ENCODE measurements at places on chromosomes 2 and 18. TPM values are rescaled to one million over a fixed set of nuclear protein-coding genes. Genes with fewer than 3 reads are reported as not detected.
A peak's percentile ranks its signal among the peaks of the same experiment; 100 is the strongest.

DNA sequence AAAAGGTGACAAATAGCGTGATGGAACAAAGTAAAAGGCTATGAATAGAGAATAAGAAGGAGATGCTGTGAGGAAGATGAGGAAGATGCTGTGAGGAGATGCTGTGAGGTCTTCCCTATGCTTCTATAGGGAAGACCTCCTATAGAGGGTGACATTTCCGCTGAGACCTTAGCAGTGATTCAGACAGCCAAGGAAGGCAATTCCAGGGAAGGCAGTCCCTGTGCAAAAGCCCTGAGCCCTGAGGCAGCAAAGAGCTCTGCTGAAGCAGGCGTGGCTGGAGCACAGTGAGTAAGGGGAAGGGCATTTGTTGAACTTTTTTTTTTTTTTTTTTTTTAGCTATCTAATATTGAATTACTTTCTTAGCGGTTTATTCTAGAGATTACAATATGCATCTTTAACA, 142.7 kb upstream of the FOSL2 start:
- no peak for DNase-seq

DNA sequence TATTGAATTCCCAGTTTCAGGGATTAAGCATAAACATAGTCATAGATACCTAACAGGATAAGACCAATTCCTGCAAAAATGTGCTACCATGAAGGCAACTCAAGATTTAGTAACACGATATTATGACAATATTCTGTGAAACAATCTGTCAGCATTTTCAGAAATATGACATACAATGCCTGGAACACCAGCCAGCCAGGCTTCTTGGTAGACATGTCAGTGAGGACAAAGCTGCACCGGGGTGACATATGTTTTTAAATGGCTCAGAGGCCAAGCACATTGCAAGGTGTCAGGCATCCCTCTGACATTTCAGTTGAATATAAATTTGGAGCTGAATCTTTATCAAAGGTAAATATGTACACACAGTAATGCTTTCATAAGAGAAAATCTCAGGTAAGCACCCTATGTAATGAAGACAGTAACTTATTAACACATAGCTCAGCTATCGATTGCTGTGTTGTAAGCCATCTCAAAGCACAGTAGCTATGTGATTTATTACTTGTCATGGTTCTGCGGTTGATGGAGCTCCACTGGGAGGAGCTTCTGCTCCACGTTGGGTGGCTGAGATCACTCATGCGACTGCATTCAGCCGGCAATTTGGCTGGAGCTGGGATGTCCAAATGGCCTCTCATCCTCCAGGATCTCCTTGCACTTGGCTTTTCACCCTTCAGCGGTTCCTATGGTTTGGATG, 31.9 kb upstream of the EML6 start:
- DNase-seq: no peak

The EHD3 gene
- total RNA-seq: 7.0 TPM

GRCh38 chr2:119692954-119693353, 14.0 kb downstream of the TMEM177 start:
- DNase-seq: no peak

- no peak for DNase-seq
Measured at GRCh38 chr2:9212010-9212635, 5.5 kb downstream of the ASAP2 start.

GRCh38 chr2:197369228-197369932, 58.8 kb upstream of the ANKRD44 start:
- DNase-seq: no peak

GRCh38 chr2:6183226-6183625, 491.0 kb downstream of the SOX11 start:
- no peak for DNase-seq

The SERPINB10 gene
- not detected for total RNA-seq

The PRKAG3 gene
- total RNA-seq: 0.49 TPM

The EPC2 gene
- 47.0 TPM for total RNA-seq

DNA sequence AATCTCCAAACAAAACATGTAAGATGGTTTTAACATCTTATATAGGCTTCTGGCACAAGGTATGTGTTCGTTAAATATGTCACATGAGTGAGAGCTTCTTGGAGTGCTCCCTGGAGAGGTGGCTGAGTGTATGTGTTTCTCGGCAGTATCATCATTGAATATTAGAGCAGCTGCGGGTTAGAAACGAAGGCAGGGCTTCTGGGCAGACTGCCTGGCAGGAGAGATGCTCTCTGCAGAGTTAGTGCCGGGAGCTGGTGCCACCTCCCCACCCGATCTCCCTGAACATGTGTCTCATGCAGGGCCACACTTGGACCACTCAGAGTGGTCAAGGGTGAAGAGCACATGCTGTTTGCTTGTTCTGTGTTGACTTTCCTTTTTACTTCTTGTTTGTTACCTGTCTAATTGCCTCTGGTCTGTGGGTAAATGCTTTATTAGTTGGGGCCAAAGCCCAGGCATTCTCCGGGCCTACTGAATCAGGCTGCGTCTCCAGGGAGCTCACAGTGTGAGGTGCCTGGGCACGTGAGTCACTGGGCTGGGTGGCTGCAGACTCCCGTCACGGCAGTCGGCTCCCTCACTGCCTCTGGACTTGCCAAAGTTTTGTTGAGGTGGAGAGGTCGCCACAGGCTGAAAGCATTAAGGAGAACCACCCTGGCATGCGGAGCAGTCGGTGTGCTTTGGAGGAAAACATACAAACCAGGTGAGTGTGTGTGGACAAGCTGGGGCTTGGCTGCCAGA, 246.6 kb downstream of the FHOD3 start:
- no peak for DNase-seq

- no peak for DNase-seq
Measured at GRCh38 chr2:59449274-59449673, 1104.2 kb downstream of the BCL11A start.

The PDE11A gene
- 2.4 TPM for total RNA-seq

DNA sequence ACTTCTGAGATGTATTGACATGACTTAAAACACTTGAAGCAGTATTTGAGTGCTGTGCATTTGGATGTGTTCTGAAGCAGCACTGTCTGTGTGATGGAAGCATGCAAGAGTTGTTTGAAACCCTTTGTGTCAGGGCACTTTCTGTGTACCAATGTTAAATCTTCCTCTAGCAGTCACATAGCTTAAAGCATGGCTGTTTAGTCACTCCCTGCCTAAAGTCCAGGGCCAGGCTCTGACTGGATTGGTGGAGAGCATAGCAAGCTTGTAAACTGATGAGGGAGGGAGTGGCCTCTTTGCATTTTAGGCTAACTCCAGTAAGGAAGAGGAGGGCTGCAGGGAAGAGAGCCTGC, 73.5 kb downstream of the MYO1B start:
- DNase-seq: no peak

The MROH2A gene
- total RNA-seq: not detected

GRCh38 chr18:77108001-77108692, 24.4 kb downstream of the MBP start:
- no peak for DNase-seq

GRCh38 chr2:132559326-132559725, 110.7 kb downstream of the LYPD1 start:
- DNase-seq: no peak

DNA sequence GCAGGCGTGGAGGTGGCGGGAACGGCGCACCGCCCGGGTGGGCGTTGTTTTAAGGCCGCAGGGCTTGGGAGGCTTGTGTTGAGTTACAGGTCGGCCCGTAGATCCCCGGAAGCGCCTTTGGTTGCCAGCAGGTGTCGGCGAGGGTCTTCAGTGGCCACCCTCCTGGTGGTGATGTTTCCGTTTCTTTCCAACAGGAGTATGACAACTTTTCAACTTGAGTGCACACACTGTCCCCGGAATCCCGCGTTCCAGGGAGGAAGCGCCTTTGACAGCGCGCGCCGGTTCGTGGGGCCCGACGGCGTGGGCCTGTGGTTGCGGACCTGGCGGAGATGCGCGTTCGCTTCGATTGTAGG, 1.0 kb upstream of the HDAC4 start:
- no peak for DNase-seq

GRCh38 chr2:174059178-174059883, 94.2 kb upstream of the SP3 start:
- no peak for DNase-seq

DNA sequence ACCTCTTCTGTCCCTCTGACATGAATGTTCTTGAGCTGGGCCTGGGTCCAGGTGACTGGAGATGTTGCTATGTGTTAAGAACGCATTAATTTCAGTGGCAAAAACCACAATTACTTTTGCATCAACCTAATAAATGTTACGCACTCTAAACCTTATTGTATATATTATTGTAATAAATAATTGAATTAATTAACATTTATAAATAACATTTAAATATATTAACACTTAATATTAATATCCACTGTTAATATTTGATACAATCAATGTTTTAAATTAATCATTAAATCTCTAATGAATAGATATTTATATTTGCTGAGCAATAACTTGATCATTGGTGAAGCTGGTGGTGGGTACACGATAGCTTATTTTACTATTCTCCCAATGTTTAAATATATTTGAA, 97.4 kb downstream of the KCNF1 start:
- no peak for DNase-seq

DNA sequence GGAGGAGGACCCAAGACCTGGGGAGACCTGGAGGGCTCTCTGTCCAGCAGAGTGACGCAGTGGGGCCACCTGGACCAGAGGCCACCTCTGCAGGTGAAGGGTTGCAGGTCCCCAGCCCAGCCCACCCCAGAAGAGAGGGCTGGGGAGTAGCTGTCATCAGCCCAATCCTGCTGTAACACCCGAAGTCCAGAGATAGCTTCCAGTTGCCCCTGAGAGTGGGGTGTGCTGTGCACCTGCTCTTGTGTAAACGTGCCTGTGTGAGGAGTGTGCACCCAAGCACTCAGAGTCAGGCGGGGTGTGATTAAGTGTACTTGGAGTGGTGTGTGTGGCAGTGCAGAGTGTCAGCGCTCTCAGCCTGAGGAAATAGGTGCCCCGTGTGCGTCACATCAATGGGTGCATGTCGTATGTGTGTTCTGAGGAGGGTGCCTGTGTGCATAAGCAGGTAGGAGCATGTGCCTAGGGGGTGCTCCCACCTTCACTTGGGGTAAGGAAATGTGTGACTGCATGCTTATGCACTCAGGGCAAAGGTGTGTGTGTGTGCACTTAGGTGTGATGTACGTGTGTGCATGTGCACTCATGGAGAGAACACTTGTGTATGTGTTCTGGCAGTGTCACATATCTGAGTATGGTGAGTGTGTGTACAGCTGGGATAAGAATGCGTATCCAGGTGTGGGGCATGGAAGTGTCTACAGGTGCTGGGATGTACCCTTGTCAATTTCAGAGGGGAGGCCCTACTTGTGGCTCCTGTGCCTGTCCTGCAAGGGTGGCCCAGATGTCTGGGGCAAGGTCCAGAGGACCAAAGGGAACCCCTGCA, 672 bp downstream of the ATP6V1B1 start:
- DNase-seq: peak; percentile 28

The GORASP2 gene
- 63.1 TPM for total RNA-seq

GRCh38 chr2:161077367-161078210, 82.6 kb upstream of the TANK start:
- no peak for DNase-seq

The MAP3K19 gene
- 0.09 TPM for total RNA-seq

DNA sequence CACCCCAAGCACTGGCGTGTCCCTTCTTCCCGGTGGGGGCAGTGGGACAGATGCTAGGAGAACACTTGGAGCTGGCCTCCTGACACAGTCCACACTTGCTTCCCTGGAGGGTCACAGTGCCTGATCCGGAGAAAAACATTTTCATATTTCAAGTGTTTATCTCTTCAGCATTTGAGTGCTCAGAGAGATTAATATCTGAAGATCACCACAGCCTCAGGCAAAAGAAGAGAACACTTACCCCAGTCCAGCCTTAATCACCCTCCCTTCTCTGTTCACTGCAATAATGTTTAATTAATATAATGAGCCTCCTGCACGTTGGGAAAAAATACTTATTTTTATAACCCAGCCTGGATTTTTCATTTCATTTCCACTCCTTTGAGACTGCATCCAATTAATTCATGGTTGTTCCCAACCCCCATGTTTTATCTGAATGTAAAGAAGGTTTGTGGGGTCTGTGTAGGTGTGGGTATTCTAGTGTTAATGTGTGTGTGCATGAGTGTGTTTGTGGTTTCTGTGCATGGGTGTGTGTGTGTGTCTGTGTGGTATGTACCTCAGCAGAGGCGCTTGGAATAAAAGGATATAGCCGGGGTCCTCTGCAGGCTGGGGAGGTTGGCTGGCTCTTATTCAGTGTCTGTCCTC, 72.1 kb downstream of the NRP2 start:
- DNase-seq: no peak
